Nephron progenitor cell (in vitro differentiated cells): ENCODE measurements at places on chromosomes 13 and 19.
A peak's percentile ranks its signal among the peaks of the same experiment; 100 is the strongest.

GRCh38 chr19:6226444-6227155 is 53.2 kb downstream of the MLLT1 start:
- no peak for DNase-seq

DNA sequence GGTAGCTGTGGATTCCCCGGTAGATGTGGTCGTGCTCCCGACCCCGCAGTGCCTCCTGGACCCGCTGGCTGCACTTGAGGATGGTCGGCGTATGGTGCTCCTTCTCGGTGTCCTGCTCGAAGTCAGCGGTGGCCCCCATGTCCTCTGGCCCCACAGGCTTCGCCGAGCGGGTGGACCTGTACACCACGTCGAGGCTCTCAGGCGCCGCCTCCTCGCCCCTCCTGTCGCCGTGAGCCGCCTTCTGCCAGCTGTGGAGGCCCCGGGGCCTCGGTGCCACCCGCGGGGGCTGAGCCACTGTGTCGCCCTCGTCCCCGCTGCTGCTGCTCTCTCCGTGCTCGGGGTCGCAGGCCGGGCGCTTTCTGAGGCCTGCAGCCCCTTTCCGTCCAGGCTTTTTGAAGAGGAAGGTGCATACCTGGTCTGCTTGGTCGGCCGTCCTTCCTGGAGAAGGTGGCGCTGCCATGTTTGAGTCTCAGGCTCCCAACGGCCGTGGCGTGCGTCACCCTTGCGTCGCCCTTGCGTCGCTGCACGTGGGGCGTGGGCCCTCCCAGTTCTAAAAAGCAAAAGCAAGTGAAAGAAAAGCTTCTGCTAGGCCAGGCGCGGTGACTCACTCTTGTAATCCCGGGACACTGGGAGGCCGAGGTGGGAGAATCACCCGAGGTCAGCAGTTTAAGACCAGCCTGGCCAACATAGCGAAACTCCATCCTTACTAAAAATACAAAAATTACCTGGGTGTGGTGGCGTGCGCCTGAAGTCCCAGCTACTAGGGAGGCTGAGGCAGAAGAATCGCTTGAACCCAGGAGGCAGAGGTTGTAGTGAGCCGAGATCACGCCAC is at the start of gene RNF113B:
RNF113B (minus strand) TSS at position 493 of the 832 bp plus-strand sequence; CDS start at position 460, 33 bp downstream.
- DNase-seq: no peak

DNA sequence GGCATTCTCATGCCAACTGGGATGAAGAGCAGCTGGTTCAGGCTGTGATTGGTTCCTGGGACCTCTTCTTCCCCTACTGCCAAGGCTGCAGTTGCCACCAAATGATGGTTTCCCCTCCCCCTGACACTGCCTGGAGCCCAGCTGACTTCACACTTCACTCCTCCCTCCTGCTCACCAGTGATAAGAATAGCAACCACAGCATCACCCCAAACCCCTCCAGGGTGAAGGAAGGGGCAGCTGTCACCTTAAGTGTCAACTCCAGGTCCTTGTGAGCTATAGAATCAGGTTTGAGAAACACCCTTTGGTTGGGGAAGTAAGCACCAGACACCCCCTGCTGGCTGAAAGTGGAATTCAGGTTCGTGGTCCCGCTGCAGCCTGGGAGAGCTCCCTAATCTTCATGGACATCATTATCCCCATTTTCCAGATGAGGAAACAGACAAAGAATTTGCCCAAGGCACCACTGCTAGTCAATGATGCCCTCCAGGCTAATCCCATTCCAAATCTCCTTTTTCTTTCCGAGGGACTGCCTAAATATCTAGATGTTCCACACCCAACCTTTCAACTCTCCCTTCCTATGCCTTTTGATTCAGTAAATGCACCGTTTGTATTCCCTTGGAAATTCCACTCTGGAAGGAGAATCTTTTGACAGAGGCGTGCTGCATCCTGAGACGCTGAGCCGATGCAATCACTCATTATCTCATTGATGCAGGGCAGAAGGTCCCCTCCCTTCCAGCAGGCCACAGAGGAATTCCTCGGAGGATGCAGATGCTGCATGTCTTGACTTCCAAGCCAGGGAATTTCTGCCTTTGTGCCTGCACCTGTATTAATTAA is 50.6 kb upstream of the UQCRFS1 start:
- peak; percentile 79 for DNase-seq

DNA sequence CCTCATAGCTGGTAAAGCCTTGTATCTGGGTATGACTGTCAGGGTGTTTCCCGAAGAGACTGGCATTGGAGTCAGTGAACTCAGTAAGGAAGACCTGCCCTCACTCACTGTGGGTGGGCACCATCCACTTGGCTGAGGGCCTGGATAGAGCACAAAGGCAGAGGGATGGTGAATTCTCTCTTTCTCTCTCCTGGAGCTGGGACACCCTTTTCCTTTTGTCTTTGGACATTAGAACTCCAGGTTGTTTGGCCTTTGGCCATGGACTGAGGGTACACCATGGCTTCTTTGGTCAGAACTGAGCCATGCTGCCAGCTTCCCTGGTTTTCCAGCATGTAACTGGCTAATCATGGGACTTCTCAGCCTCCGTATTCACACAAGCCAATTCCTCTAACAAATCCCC is 4.6 kb upstream of the CEACAM1 start:
- DNase-seq: no peak

GRCh38 chr13:112728375-112729126 is 38.7 kb downstream of the ATP11A start:
- no peak for DNase-seq

GRCh38 chr13:76711550-76712182 is 174.5 kb downstream of the KCTD12 start:
- DNase-seq: no peak

DNA sequence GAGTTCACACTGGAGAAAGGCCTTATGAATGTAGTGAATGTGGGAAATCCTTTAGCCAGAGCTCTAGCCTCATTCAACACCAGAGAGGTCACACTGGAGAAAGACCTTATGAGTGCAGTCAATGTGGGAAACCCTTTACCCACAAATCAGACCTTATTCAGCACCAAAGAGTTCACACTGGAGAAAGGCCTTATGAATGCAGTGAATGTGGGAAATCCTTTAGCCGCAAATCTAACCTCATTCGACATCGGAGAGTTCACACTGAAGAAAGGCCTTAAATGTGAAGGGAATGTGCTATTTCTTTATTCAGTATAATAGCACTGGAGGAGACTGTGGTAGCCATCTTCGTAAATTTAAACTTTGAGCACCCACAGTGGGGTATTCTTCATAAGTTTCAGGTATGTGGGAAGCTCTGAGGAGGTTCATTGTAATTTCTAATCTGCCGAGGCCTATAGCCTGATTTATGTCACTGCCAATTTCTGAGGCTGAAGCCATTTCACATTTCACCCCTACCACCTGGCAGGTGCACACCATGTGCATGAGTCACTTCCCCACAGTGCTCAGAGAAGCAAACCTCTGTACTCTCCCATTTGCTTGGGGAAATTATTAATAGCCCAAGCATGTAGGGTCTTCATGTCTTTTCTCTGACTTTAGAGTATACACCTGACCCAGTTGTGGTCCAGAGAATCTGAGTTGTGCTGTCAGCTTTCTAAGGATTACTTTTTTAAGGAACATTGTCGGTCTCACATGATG is 6.4 kb downstream of the ZNF551 start:
- DNase-seq: no peak

- DNase-seq: no peak
These were observed 37.6 kb upstream of the NANOS3 start for GRCh38 chr19:13839130-13839937.

DNA sequence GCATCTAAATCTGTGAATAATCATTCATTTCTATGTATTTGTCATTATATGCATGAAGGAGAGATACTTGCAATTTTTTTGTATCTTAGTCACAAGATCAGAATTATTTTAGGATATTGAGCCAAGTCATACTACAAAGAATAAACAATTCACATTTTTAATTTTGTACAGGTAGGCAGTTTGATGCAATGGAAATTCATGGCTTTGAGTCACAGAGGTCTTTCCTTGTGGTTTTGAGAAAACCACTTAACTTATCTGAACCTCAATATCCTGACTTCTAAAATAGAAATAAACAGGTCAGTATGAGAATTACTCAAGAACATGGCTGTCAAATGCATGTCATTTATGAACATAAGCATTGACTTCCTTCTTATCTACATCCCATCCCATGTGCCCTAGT is 221.4 kb upstream of the SLC10A2 start:
- no peak for DNase-seq

DNA sequence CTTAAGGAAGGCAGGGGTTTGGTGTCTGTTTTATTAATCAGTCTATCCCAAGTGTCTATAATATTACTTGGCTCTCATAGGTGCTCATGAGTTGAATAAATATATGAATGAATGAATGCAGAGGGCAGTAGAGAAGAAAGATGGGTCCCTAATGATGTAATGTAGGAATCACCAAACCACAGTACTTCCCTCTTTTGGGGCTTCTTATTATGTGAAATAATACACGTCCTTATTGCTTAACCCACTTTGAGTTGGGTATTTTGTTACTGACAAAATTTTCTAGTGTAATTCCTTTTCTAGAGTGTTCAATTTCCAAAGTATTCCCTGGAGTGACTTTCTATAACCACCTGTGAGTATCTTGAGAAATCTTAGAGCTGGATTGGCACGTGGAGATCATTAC is 13.2 kb downstream of the KLK5 start:
- no peak for DNase-seq

- no peak for DNase-seq
These were observed 611.1 kb downstream of the TBC1D4 start for GRCh38 chr13:74870865-74871264.

- no peak for DNase-seq
These were observed 515.3 kb upstream of the SGCG start for GRCh38 chr13:22665506-22665905.

DNA sequence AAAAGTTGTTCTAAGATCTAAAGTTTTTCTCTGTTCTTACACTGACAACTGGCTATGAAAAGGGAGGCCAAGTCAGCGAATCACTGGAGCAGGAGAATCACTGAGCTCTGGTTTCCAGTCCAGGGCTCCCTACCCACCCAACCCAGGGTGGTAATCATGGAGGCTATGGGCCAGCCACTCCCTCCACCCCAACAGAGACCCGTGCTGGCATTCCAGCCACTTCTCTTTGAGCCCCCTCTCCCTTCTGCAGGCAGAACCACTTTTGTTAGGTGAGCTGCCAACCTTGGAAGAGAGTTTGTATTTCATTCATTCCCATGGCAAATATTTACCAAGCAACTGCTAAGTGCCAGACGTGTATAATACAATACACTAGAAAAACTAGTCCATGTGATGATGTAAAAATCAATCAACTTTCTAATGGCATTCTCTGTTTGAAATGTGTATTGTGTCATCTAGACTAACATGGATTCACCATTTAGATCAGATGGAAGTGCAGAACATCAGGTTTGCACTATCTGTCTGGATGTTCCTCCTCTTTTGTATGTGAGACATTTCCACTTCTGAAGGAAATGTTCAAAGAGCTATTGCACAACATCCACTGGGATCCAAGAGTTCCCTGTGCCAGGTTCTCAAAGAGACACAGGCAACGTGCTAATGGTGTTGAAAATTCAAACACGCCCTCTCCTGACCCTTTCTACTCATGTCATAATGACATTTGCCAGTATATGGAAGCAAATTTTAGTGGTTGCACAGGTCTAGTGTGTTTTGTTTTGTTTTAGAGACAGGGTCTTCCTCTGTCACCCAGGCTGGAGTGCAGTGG is 5.3 kb downstream of the MLNR start:
- DNase-seq: no peak

DNA sequence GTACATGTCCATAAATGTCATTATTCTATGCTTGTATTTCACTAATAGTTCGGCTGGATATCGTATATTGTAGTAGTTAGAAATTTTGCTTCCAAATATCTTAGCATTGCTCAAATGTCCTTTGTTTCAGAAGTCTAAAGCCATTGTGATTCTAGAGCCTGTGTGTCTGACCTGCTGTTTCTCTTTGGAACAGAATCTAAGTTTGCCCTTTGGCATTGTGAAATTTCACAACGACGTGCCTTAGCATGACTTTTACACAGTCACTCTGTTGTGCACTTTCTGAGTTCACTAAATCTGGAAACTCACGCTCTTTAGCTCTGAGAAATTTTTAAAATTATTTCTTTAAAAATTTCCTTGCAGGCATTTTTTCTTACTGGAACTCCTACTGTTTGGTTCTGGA is 152.2 kb downstream of the TBC1D4 start:
- DNase-seq: no peak

DNA sequence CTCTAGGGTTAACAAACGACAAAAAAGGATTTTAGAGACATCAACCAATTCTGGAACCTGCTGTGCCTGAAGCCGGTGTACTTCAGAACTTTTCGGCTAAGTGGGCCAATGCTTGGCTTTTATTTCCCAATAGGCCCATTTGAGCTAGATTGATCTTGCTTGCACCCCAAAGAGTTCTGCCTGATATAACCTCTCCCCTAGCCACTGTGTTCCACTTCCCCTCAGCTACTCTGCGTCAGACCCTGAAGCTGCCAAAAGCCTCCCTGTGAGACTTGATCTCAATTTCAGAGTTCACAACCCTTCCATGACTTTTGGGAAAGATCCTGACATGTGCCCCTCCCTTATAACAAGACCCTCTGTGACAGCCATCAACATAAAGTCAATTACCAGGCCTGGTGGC is 5.6 kb upstream of the SIGLEC14 start:
- no peak for DNase-seq

DNA sequence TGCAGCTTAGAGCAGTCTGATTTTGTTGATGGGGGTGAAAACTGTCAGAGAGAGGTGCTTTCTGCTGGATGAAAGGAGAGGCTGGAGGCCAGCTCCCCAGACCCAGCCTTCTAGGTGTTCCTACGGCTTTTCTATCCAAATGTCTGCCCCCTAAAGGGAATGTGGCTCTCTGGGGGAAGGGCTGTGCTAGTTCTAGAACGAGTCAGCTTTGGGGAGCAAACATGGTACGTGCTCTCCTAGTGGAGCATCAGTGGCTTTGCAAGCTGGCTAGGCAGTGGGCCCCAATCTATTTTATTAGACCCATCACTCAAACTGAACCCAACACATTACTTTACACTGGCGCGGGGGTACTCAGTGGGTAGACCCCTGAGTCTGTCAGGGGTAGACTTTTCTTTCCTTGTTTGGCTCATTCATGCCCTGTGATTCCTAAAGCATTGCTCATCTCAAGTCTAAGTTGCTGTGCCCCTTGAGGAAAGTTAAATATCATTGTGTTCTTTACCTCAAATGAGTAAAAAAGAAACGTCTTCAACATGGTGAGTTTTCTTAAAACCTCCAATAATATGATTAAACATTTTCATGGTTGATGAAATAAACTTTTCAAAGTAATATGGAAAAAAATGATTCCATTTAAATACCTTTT is 254.9 kb downstream of the DLEU7 start:
- no peak for DNase-seq

- DNase-seq: no peak
These were observed 22.6 kb downstream of the POLR1D start for GRCh38 chr13:27644302-27644701.
